ENCODE measurements at places on chromosomes 4 and X.
A peak's percentile ranks its signal among the peaks of the same experiment; 100 is the strongest.

GRCh38 chr4:98639108-98639507 lies 19.3 kb downstream of the TSPAN5 start:
- DNase-seq = no peak

DNA sequence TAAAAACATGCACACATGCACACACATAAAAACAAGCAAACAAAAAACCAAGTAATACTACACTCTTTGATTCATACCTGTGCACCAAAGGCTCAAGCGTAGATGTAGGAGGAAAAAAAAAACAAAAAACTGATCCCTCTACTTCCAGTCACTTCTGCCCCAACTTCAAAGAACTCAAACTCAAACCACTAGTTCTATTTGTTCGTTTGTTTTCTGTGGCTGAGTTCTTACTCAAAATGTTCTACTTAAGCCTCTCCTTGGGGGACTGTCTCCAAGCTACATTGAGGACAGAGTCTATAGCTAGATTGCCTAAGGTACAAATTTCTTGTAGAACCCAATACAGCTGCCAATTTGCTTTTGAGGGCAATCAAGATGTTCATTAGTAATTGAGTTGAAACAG lies 171.0 kb upstream of the ATOH1 start:
- no peak for DNase-seq

GRCh38 chr4:90950385-90950841 lies 823.2 kb downstream of the CCSER1 start:
- no peak for DNase-seq

DNA sequence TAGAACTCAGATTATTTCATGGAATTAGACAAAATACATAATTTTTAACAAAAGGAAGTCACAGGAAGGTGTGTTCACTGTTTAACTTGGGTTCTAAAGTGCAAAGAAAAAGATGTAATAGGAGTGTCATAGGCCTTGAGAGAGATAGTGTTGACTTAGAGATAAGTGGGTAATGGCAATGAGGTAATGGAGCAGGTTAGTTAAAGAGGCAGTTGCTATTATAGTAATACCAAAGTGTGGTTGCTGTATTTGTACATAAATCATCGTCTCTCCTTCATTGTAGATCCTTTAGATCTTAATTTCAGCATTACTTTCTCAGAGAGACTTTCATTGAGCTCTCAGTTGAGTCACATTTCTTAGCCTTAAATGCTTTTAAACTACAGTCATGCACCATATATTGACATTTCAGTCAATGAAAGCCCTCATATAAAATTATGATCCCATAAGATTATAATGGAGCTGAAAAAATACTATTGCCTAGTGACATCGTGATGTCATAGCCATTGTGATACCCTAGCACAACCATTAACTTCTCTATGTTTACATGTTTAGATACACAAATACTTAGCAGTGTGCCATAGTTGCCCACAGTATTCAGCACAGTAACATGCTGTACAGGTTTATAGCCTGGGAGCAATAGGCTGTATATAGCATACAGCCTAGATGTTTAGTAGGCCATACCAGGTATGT lies 245.4 kb downstream of the ADGRL3 start:
- no peak for DNase-seq

DNA sequence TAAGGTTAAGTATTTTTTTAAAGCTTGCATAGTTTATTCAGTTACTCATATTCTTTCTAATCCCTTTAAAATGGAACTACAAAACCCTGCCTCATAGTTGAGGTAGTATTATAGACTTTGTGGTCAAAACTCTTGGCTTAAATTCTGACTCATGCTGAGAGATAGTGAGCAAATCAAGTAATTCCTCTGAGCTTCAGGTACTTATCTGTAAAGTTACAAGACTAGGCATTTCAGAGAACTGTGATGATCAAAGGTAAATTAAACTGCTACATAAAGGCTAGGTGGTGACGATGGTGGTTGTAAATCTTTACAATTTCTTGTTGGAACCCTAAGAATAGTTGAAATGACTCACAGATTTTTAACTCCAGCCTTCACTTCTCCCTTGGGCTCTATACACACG lies 3.2 kb upstream of the CLOCK start:
- DNase-seq = peak; percentile 63

GRCh38 chr4:148934926-148935578 lies 492.8 kb upstream of the NR3C2 start:
- no peak for DNase-seq

DNA sequence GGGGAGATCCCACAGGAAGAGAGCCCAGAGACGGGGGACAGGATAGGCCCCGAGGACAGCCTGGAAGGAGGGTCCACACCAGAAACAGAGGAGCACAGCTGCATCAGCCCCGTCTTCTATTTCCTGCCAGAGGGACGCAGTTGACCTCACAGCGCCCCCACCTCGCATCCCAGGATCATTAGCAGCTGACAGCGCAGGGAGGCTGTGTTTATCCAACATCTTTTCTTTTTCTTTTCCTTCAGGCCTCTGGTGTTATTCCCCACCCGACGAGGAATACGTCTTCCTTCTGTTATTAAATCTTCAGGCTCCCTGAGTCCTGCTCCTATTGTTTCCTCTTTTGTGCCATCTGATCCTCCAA lies 75.4 kb downstream of the DCHS2 start:
- no peak for DNase-seq

DNA sequence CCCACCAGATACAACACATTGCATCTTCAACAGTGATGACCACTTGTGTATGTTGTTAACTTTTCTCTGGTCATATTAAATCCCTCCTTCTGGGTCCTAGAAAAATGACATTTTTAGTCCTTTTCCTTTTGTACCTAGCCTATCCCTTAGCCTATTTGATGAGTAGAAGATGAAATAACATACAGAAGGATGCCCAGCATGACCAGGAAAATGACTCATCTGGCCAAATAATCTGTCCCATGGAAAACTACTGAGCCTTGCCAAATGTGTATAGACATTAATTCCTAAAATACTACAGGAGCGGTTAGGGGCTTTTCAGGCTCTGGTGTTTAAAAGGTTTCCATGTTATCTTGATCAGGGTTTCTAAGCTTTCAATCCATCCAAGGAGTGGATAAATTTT lies 129.0 kb upstream of the KCNIP4 start:
- no peak for DNase-seq

DNA sequence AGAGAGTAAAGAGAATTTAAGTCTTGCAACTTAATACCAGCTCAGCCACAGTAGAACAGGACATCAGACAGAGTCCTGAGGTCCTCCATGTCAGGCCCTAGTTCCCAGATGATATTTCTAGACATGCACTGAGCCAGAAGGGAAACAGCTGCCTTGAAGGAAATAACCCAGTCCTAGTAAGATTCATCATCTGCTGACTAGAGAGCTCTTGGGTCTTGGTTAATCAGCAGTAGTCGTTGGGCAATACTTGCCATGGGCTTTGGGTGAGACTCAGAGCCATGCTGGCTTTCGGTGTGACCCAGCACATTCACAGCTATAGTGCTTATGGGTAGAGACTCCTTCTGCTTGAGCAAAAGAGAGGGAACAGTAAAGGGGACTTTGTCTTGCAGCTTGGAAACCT lies 379.1 kb downstream of the AR start:
- DNase-seq = no peak

DNA sequence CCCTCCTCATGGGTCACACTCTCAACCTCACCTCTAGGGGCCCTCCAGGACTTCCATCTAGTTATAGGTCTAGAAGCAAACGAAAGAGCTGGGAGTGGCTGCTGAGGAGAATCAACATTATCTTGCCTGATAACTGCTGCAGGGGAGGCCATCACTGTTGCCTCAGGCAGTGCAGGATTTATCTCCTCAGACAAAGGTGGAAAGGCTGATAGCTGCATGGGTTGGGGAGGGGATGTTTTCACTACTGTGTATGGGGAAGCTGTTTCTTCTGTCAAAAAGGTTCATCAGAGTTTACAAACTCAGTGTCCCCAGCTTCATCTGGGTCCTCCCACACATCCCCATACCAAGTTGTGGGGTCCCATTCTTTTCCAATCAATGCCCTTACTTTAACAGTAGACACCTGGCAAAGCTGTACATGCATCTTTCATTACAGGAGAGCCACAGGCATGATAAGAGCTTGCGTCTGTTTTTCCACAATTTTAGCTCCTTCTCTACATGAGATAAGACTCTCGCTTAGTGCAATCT lies 17.6 kb upstream of the PRDM8 start:
- DNase-seq = no peak

GRCh38 chrX:118225711-118226428 lies 109.3 kb upstream of the KLHL13 start:
- no peak for DNase-seq

DNA sequence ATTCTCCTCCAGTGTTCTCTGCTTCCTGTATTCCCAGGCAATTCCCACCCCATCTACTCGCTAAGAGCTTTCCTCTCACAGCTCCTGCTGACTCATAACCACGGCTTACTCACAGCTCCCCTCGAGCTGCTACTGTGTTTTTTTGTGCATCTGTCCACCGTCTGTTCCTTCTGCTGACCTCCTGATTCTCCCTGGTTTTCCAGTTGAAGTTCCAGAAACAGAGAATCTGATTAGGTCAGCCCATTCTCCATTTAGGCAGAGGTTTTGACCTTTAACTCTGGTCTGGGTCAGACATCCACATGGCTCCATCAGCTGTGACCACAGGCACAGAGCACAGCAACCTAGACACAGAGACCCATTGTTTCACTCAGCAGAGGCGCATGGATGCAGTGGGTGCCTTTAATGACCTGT lies 5.5 kb upstream of the SMIM20 start:
- no peak for DNase-seq

GRCh38 chrX:6968231-6968630 lies 179.3 kb upstream of the STS start:
- no peak for DNase-seq

DNA sequence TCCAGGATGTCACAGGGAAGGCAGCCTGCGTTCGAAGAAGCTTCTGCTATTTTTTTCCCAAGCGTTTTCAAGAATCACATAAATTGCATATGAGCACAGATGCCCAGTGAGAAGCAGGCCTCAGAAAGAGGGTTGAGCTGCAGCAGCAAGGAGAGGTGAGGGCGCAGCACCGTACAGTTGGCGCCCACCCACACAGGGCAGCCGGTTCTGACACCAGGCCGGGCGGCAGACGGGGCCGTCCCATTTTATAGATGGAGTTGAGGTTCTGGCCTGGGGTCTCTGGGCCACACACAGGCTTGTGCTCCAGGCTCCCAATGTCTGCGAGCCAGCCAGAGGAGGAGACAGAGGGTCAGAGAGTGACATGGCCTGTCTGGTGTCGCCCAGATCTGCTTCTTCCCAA lies 22.8 kb downstream of the CPZ start:
- DNase-seq = no peak

DNA sequence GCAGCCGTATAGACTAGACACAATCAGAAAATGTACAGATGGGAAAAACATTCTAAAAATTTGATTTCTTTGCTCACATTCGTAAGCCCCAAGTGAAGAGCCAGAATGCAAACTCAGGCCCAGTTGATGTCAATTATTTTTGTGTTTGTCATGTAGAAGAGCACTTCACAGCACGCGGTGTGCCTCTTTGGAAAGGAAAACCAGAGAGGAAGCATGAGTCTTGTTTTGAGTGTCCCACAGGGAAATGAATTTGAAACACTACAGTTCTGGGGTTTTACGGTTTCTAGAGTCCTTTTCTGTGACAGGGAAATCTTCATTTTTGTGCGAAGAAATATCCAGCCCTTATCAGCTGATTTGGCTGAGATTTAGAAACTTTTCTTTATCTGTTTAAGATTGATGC lies 554.6 kb upstream of the BOD1L1 start:
- no peak for DNase-seq

- no peak for DNase-seq
These were observed 640.1 kb downstream of the ARAP2 start for GRCh38 chr4:35604252-35604651.

DNA sequence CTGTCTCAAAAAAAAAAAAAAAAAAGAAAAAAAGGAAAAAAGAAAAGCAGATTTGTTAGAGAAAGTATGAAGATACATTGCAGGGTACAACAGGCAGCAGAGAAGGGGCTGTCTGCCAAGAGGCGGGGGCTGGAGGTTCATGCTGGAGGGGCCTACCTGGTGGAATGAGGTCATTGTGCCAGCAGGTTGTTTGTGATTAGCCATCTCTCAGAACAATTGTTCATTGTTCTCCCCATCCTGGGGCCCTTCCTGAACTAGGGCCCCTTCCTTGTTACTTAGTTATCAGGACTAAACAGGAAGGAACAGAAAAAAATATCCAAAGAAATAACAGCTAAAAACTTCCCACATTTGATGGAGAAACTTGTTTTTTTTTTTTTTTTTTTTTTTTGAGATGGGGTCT lies 14.0 kb upstream of the GPKOW start:
- DNase-seq = no peak

DNA sequence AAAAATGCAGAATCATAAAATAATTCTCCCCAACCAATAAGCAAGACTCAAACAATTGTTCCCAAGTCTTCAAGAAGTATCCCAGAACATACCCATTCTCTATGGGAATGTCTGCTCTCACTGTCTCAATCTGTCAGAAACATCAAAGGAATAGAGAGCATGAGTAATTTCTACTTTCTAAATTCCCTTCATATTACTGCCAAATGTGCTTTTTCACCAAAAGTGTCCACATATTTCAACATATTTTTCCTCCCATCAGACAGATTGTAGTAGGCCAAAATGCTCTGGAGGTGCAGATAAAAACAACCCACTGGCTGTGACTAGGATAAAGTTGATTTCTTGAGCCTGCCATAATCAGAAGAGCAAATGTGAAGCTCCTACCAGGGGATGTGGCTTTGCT lies 692.0 kb upstream of the FAM241A start:
- no peak for DNase-seq

- DNase-seq = peak; percentile 84
These were observed at the start of gene SASH3 for GRCh38 chrX:129779747-129780146. SASH3 (plus strand) TSS chrX:129779949; CDS start chrX:129780098, 149 bp downstream.

DNA sequence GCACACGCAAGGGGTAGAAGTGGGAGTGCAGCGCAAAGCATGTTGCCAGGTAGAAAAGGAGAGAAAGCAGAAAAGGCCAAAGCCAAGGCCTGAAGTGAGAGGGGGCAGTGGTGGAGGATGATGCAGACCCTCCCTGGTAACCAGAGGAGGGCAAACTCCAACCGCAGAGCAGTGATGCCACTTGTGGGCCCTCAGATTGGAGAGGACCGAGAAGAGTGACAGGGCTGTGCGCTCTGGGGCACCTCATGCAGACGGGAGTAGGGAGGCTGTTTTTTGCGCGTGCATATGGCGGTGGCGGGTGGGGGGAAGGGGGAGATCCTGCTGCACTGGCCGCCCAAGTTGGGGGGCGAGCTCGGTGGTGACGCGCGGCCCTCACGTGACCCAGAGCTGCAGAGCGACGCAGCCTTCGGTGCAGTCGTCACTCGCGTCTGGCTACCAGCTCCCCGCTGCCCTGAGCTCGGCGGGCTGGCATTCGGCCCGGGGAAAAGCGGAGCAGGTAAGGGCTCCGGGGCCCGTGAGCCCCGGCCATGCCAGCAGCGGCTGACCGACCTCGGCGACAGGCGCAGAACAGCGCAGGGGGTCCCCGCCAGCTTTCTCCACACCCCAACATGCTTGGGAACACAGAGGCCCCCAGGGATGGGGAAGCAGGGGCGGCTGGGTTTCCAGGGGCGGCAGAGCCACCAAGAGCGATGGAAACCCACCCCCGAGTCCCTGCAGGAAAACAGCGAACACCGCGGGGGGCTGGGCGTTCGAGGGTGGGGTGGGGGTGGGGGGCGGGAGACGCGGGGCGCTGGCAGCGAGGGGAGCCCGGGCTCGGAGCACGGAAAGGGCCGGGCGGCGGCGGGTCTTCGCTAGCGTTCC lies at the start of gene BEX3:
Gene BEX3, plus strand, starts transcription at position 421 of the 861 bp plus-strand sequence. CDS start 984 bp downstream, outside the sequence.
- peak; percentile 37 for DNase-seq

Measured in activated CD4-positive, alpha-beta T cell treated with anti-CD3 and anti-CD28 coated beads, Interleukin-2, Interleukin-6, amounts not matched to agents 100 ng/mL and 50 ng/mL, durations not matched to agents 16 hours and 8 hours (primary cell).